Immature natural killer cell (primary cell): ENCODE measurements at places on chromosomes 3 and 15.
A peak's percentile ranks its signal among the peaks of the same experiment; 100 is the strongest.

GRCh38 chr3:129051871-129052340 lies 8.7 kb upstream of the GP9 start:
- H3K27ac ChIP-seq, result no peak overlapping the region
- no peak for DNase-seq
- peaks cover 5% of the 10 kb centered on the region for H3K27me3 ChIP-seq
- H3K4me1 ChIP-seq, result peaks cover 10% of the 10 kb centered on the region

GRCh38 chr3:14124223-14124614 lies 451 bp downstream of the CHCHD4 start:
- peaks cover 9% of the 10 kb centered on the region for H3K36me3 ChIP-seq
- peaks cover 61% of the 10 kb centered on the region for H3K4me1 ChIP-seq
- peak overlapping the region; percentile 96 for H3K27ac ChIP-seq
- H3K27me3 ChIP-seq, result peaks cover 8% of the 10 kb centered on the region

GRCh38 chr3:192851821-192852372 lies 65.8 kb downstream of the MB21D2 start:
- no peak overlapping the region for H3K4me3 ChIP-seq
- DNase-seq, result no peak
- H3K36me3 ChIP-seq, result no peaks in the 10 kb centered on the region
- H3K27me3 ChIP-seq, result no peaks in the 10 kb centered on the region

- H3K36me3 ChIP-seq, result no peaks in the 10 kb centered on the region
- no peak overlapping the region for H3K4me3 ChIP-seq
- peaks cover under 1% of the 10 kb centered on the region for H3K27me3 ChIP-seq
- DNase-seq, result no peak
- no peaks in the 10 kb centered on the region for H3K4me1 ChIP-seq
These were observed 63.1 kb downstream of the CDC25A start for GRCh38 chr3:48125013-48125705.

- H3K4me3 ChIP-seq, result no peak overlapping the region
- peaks cover 1% of the 10 kb centered on the region for H3K27me3 ChIP-seq
- no peak for DNase-seq
- no peaks in the 10 kb centered on the region for H3K36me3 ChIP-seq
These were observed 30.5 kb downstream of the RTP1 start for GRCh38 chr3:187227658-187228258.

GRCh38 chr3:18870074-18870640 lies 278.2 kb upstream of the KCNH8 start:
- H3K27ac ChIP-seq, result no peak overlapping the region
- no peak for DNase-seq
- no peaks in the 10 kb centered on the region for H3K36me3 ChIP-seq
- H3K27me3 ChIP-seq, result no peaks in the 10 kb centered on the region
- H3K4me1 ChIP-seq, result no peaks in the 10 kb centered on the region

GRCh38 chr3:99909714-99910495 lies 92.2 kb downstream of the CMSS1 start:
- no peak overlapping the region for H3K4me3 ChIP-seq
- H3K27ac ChIP-seq, result no peak overlapping the region
- DNase-seq, result no peak
- H3K36me3 ChIP-seq, result no peaks in the 10 kb centered on the region
- H3K4me1 ChIP-seq, result no peaks in the 10 kb centered on the region

GRCh38 chr3:72445827-72446217 lies 402.4 kb downstream of the SHQ1 start:
- no peak for DNase-seq
- H3K4me3 ChIP-seq, result peak overlapping the region; percentile 95

DNA sequence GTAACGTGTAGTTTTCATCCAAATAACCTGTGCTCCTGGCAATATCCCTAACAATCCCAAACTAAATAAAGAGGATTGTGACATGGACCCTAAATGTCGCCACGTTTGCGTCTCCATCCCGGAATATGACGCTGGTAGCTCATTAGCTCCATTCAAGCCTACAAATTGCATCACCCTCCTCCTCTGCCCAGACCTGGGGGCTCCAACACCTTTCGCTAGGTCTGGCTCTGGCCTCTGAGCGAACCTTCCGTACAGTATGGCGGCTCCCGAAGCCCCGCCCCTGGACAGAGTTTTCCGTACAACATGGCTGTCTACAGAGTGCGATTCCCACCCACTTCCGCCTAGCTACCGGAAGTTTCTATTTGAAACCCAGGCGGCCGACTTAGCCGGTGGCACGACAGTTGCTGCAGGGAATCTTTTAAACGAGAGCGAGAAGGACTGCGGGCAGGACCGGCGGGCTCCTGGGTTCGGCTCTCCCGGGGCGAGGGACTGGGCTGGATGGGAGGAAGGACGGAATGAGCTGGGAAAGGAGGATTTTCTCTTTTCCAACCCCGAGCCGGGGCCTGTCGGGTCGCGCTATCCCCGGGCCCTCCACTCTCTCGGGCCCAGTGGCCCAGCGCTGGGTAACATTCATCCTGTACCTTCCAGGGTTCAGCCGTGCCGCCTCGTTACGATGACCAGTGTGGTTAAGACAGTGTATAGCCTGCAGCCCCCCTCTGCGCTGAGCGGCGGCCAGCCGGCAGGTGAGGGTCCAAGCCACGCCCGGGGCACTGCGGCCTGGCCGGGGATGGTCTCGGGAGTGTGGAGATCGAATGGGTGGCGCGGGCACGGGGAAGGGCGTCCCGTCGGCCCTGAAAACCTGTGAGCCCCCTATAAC lies at the start of gene KNSTRN:
TSS of gene KNSTRN (plus strand) at position 142 of the 877 bp plus-strand sequence. CDS start at position 257, 115 bp downstream.
- peaks cover 15% of the 10 kb centered on the region for H3K4me1 ChIP-seq
- peaks cover 5% of the 10 kb centered on the region for H3K36me3 ChIP-seq
- H3K4me3 ChIP-seq, result peak within 1 kb of the TSS; percentile 96
- H3K27me3 ChIP-seq, result no peaks in the 10 kb centered on the region
- H3K27ac ChIP-seq, result peak within 1 kb of the TSS; percentile 79

- peak overlapping the region; percentile 96 for H3K27ac ChIP-seq
- H3K27me3 ChIP-seq, result peaks cover 10% of the 10 kb centered on the region
- H3K36me3 ChIP-seq, result peaks cover 12% of the 10 kb centered on the region
- peak overlapping the region; percentile 99 for H3K4me3 ChIP-seq
- peaks cover 59% of the 10 kb centered on the region for H3K4me1 ChIP-seq
- peak; percentile 2 for DNase-seq
These were observed 829 bp downstream of the DCP1A start for GRCh38 chr3:53346514-53346913.
